ENCODE measurements at places on chromosomes 12 and 14.

DNA sequence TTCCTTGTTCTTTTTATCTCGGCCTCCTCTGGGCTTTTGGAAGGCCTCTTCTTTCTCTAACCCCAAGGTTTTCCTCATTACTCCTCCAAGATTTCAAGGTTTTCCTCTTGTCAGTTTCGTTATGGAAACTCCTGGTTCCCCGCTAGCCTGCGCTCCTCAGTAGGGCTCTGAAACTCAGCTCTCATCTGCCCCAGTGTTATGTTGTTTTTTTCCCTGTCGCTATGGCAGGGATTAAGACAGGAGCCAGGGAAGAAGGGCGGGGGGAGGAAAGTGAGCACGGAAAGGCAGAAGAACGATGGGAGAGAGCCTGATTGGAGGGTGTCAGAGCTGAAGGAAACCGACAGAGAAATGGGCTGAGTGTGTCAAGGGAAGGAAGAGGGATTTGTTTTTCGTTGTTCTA is 26.5 kb upstream of the JDP2 start:
- DNase-seq: no peak

DNA sequence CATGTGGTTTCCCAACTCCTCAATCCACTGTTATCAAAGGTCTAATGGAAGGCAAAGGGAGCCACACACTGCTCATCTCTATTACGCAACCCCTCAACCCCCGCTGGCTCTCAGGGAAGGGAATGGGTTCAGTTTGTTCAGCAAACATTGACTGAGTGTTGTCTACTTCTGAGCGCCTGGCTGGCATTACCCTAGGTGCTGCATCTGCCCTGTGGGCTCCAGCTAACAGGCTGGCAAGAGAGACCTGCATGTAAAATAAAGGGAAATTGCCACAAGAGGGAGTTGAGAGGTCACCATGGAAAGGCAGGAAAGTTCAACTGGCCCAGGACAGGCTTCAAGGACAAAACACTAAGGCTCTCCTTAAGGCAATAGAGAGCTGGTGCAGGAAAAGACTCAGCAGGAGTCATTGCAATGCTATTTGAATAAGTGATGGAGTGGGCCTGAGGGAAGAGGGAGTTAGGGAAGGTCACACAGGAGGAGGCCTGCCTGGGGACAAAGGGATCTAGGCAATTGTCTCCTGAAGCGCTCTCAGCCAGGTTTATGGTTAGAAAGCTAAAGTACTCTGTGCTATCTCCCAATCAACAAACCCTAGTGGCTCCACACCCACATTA is 5.5 kb upstream of the ZNF740 start:
- peak; percentile 63 for DNase-seq

- no peak for DNase-seq
These were observed 134.2 kb downstream of the TMEM30B start for GRCh38 chr14:61146899-61147298.

GRCh38 chr14:50533241-50533705 is 904 bp upstream of the MAP4K5 start:
- no peak for DNase-seq

DNA sequence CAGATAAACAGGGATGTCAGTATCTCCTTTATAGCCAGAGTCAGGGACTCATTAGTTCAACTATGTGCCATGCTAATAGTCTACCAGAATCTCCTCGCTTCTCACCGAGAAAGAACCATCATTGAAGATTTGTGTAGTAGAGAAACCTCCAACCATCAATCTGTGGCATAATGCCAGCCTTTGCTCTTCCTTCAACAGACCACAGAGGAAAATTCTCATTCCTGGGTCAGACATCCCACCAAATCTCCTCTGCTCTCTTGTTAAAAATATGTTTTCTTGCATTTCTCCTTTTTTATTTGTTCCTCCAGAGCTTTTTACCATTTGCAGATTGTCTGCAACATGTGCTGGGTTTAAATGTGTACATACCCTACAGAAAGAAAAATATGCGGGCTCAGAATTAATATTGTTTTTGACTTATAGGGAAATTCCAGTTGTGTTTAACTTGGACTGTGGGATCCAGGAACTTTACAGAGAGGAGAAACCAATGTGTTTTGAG is 64.9 kb downstream of the LLPH start:
- DNase-seq: no peak

DNA sequence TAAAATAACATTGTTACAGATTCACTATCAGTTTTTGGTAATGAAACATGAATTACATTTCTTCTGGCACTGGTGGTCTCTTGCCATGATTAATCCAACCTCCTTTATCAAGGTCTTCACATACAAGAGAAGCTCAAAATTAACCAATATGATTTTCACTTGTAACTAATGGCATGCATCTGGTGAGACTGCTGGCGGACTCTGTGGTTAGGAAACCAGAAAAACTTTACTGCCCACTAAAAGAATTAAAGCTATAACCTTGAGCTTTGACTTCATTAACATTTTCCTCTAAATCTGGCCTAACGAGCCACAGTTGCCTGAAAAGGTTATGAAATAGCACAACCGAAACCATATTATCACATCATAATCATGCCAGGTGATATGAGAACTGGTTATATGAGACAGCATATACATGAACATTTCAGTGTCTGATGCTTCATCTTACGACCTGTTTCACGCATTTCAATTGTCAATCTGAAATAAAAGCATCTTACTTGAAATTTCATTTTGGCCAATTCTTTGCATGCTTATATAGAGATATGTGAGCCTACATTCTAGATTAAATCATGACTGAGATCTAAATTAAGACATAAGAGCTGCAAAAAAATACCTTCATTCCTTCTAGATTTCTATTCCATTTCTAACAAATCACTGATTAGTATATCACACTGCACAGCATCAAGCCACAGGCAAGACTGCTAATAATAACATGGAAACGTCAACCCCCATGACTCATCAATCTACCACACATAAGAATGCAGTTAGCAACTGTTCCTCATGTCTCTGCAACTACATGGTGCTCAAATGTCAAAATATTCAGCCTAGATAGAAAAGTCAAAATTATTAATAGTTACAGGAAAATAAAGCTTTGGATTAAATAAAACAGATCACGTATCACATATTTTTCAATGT is 89.3 kb downstream of the OSBPL8 start:
- no peak for DNase-seq

- DNase-seq: no peak
These were observed 17.3 kb downstream of the OR9K2 start for GRCh38 chr12:55143566-55143870.

GRCh38 chr14:56023661-56024081 is 94.5 kb upstream of the PELI2 start:
- no peak for DNase-seq

All from PC-9 (cell line).